ENCODE measurements at places on chromosomes 7 and 10.

- DNase-seq = no peak
Measured at GRCh38 chr10:62456611-62457101, 82.5 kb downstream of the ZNF365 start.

GRCh38 chr10:76303682-76304316 lies 872.4 kb downstream of the LRMDA start:
- no peak for DNase-seq

DNA sequence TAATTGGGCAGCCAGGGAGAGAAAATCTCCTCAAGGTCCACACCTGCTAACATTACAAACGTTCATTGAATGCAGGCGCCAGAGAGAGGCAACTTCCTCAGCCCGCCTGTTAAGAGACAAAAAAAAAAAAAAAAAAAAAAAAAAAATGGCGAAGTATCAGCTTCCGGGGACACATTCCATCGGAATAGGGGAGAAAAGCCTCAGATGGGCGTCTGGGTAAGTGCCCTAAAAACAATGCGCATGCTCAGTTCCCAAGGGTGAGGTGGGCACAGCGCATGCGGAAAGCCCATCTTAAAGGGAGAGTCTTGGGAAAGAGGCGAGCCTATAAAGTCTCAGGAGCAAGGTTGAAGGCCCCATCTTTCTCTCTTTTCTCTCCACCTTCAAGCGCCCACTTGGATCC lies 1139.7 kb upstream of the CELF2 start:
- DNase-seq = no peak

- no peak for DNase-seq
Measured at GRCh38 chr7:51633596-51633995, 317.0 kb upstream of the COBL start.

GRCh38 chr10:92839191-92840085 lies 8.9 kb upstream of the EXOC6 start:
- DNase-seq = peak; percentile 26

DNA sequence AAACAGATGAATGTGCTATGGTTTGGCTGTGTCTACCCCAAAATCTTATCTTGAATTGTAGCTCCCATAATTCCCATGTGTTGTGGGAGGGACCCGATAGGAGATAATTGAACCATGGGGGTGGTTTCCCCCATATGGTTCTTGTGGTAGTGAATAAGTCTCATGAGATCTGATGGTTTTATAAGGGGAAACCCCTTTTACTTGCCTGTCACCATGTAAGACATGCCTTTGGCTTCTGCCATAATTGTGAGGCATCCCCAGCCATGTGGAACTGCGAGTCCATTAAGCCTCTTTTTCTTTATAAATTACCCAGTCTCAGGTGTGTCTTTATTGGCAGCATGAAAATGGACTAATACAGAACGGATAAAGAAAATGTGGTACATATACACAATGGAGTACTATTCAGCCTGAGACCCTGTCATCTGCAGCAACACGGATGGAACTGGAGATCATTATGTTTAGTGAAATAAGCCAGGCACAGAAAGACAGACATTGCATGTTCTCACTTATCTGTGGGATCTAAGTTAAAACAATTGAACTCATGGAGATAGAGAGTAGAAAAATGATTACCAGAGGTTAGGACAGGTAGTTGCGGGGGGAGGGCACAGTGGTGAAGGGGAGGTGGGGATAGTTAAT lies 587.6 kb upstream of the NRP1 start:
- no peak for DNase-seq

- DNase-seq = no peak
Measured at GRCh38 chr7:105068886-105069285, 54.9 kb downstream of the KMT2E start.

GRCh38 chr10:60444494-60445064 lies 54.9 kb upstream of the ANK3 start:
- no peak for DNase-seq

DNA sequence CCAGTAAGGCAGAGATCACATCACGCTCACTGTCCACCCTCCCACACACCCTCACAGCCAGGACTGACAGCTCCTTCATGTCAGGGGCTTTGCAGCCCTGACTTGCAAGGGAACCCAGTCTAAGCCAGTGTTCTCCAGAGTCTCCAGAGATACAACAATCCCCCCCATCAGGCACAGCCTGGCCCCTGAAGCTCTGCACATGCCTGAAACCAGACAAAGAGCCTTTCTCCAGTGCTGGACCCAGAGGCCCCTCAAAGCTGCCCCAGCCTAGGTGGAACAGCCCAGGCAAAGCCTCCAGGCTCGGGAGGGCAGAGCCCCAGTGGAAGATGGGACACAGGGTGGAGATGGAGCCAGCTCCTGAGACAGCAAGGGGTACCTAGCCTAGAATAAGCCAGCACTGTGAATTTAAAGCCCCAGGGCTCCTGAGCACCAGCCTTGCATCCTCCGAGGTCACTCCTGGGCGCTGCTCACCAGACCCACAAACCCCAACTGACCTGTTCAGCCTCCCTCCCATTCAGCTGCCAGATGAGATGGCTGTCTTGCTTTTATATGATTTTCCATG lies 50.2 kb downstream of the GRID1 start:
- DNase-seq = no peak

DNA sequence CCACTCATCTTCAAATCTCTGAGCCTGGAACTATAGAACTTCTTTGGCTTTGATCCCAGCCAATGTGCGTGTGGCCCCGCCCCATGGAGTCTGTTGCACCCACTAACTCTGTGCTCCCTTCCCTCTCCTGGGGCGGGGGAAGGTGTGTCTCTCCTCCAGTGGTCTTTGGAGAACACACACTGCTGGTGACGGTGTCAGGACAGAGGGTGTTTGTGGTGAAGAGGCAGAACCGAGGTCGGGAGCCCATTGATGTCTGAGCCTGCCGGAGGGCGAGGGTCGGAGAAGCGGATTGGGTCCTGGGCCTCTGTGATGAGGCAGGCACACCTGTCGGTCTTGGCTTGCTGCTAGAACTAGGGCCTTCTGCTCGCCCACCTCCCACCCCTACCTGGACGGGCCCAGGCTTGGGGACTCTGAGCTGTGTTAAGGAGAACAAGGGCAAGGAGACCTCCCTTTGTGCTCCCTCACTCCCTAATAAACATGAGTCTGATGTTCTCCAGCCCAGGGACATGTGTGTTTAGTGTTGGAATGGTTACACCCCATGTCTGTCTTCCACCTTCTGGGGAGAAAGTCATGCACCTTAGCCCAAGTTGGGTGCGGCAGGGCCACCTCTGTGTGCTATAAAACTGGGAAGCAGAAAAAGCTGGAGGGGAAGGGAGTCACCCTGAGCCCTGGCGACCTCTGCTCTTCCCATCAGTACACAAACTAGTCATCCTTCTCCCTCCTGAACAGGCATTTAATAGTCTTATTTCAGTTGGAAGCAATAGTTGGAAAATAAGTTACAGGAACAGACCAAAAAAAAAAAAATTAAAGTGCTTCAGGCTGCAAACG lies 4.6 kb downstream of the TRAPPC14 start:
- DNase-seq = no peak

DNA sequence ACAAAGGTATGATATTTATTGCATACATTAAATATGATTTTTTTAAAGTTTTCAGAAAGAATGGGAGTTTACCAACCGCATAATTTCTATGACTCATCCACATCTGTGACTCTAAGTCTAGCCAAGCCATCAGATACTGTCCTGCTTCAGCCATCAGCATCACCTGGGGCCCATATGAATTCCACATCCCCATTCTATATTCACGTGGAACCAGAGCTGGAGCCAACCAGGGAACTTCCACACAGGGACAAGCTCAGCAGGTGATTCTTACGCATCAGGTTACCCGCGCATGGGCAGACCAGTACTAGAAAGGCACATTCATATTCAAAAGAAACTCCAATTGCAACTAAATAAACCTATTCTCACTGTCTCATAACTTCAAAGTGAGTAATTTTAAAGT lies 817.7 kb upstream of the IGFBP3 start:
- DNase-seq = no peak

- DNase-seq = no peak
Measured at GRCh38 chr10:71241114-71241829, 28.9 kb downstream of the UNC5B start.

GRCh38 chr10:132360766-132361447 lies 28.9 kb downstream of the LRRC27 start:
- peak; percentile 15 for DNase-seq

DNA sequence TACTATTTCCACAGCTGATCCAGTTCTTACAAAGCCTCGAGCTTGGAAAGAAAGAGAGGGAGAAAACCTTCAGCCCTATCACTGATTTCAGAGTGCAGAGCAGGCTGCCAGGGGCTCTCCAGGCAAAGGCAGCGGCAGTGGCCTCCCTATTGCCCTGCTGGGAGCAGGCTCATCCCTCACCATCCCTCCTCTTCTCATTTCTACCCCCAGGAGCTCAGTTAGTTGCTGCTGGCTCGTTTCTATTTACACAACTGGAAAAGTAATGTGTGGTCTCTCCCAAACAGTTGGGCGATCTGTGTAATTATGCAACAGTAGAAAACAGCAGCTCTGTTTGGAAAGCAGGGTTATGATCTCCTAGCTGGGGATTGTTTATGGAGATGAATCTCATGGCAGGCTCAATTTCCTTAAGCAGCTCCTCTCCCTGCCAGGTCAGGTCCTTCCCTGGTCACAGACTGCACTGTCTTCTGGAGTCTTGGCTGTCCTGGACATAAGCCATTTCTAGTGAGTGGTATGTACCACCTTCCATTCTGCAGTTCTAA lies 28.7 kb upstream of the TNS3 start:
- no peak for DNase-seq

- no peak for DNase-seq
Measured at GRCh38 chr7:101094376-101094775, 9.1 kb downstream of the TRIM56 start.

Measured in T-helper 9 cell (primary cell).